ENCODE measurements at places on chromosomes 7 and 10.
A peak's percentile ranks its signal among the peaks of the same experiment; 100 is the strongest.

GRCh38 chr7:104979167-104979841, 34.7 kb upstream of the KMT2E start:
- peak; percentile 78 for DNase-seq

DNA sequence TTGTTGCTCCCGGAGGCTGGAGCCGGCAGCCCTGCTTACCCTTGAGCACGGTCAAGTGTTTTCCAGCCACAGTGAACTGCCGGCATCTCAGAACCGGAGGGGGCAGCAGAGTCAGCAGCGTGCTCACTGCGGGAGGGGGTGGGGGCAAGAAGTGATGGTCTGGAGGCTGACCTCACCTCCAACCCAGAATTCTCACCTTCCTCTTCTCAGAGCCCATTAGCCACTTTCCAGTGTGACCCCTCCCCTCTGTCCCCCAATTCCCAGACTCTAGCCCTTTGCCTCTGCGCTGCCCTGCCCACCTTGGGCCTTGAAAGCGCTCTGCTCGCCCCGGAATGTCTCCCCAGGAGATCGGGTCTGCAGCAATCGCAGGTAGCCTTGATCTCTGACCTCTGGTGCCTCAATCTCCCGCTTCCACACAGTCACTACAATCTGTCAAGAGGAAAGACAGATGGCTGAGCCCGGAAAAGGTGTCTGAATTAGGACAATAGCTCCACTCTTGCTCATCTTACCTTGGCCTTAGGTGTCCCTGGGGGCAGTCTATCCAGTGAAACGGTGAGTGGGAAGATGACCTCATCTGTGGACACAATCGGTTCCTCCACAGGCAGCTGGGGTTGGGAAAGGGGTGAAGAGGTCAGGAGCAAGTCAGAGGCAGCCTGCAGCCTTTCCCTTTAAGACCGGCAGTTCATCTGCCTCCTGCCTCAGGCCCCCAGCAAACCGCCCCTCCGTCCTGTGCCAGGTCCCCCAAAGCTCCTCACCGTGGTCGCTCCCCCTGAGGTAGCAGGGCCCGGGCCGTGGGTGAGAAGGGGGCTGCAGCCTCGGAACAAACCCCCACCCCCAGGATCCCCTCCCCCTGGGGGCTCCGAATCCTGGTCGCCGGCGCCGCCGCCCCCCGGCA, 942 bp downstream of the TRAPPC14 start:
- peak; percentile 63 for DNase-seq

DNA sequence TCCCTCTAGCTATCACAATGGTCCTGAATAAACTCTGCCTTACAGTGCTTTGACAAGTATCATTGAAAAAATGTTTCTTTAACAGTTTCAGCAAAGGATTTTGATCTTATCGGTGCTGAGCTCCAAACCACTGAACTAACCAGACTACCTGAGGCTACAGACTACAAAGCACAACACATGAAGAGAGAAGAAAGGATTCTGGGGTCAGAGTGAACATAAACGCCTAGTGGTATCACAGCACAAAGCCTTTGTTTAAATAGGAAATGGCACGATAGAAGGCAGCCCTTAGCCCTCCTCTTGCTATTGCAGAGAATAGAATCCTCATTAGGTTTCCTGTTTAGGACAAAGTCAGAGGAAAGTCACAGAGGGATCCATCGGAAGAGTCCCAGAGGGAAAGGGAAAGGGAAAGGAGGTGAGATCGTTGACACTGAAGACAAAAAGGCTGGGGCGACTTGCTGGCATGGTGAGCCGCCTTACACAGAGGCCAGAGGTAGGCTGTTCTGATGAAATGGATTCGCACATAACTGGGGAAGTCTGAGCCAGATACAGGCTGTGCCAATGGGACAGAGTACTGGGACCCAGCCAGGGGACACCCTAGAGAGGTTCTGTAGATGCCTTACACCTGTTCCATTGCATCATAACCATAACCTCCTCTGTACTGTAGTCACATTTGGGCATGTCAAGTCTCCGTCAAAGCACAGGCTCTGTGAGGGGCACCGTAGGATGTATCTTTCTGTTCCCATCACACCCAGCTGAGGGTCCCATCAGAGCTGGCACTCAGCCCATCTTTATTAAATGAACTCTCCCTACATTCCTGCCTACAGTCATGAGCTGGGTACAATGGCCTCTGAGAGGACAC, 71.5 kb downstream of the XPNPEP1 start:
- DNase-seq = no peak

DNA sequence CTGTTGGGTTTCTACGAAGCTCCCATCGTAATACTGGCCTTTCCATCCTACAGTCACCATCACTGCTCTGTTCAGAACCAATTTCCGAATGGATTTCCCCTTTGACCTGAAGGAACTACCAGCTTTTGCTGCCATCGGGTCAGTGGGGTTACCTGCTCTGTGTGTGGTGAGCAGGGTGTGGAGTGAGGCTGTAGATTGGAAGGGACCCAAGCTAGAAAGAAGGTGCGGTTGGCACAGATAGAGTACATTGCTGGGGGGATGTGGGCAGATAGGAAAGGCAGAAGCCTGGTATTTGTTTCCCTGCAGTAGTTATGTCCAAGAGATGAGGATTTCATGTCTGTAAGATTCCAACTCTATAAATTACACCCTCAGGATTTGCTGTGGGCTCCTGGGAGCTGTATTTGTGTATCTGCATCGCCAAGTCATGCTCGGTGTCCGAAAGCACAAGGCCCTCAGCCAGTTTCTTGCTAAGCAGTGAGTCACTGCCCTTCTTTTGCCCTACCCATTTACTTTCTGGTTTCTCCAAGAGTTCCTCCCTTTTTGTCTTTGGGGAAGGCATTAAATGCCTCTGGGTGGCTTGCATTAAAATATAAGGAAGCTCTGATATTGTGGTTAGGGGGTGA, 15.4 kb downstream of the CLCN1 start:
- DNase-seq = peak; percentile 88

GRCh38 chr10:123146894-123147634, 872 bp upstream of the HMX2 start:
- DNase-seq = no peak

DNA sequence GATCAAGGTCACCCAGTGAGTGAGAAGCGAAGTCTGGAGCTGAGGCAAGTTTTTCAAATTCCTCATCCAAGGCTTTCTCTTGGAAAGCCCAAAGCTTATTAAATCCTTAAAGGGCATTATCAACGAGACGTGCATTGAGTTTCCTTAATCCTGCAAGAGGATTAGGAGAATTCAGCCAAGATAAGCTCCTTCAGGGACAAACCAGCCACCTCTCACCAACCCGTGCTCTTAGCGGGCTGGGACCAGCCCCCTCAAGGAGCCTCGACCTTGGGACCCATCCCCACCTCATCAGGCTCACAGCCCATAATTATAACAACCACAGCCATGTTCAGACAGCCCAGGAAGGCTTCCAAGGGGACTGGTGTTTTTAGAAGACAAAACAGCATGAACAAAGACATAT, 12.0 kb upstream of the SLC29A4 start:
- DNase-seq = no peak

GRCh38 chr7:49564379-49564714, 209.1 kb upstream of the VWC2 start:
- no peak for DNase-seq

DNA sequence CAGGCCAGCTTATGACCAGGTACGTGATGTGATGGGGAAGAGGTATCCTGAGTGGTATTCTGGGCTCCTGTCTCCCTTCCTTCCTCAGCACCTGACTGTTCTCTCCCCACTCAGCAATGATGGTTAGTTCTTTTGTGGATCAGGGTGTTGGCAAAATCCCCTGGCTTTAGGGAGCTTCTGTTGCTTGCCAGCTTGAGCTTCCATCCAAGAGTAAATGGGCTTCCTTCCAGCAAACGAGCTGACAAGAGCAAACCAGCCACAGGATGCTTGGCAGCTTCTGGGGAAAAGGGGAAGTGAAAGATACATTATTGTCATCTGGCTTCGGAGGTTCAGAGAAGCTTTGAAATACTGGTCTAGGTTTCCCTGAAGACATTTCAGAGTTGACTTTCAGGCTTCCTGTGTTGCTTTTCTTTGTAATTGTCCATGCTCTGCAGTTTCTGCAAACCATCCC, 5.2 kb downstream of the DUSP5 start:
- peak; percentile 86 for DNase-seq

DNA sequence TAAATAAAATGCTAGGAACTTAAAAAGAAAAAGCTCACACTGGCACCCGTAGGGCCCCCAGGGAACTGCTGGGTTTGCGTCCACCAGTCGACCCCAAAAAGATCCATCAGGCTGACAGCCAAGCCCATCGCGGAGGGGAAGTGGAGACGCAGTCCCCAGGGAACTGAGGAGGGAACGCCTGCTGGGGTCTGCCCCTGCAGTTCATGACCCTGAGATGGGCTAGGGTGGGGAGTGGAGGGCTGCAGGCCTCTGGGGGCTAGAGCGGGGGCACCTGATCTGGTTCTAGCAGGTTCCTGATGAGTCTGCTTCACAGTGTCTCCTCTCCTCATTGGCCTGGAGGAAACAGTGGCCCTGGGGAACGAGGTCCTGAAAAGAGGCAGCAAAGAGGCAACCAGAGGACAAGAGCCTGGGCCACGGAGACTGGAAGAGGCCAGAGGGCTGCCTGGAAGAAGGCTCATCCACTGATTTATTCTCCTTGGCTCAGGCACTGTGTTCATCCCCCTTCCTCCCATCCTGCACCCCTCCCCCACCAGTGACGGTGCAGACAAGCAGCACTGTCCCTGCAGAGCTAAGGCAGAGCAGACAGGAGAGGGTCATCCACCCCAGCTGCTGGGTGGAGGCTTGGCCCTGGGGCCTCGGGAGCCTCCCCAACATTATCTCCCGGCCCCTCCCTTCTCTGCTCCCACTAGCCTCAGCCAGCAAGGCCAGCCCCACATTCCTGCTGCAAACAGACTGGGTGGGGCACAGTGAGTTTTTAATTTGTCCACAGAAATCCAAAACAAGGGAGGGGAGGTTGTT, 24.7 kb upstream of the HSPA12A start:
- peak; percentile 41 for DNase-seq
